ENCODE measurements at places on chromosomes 2 and 18.

DNA sequence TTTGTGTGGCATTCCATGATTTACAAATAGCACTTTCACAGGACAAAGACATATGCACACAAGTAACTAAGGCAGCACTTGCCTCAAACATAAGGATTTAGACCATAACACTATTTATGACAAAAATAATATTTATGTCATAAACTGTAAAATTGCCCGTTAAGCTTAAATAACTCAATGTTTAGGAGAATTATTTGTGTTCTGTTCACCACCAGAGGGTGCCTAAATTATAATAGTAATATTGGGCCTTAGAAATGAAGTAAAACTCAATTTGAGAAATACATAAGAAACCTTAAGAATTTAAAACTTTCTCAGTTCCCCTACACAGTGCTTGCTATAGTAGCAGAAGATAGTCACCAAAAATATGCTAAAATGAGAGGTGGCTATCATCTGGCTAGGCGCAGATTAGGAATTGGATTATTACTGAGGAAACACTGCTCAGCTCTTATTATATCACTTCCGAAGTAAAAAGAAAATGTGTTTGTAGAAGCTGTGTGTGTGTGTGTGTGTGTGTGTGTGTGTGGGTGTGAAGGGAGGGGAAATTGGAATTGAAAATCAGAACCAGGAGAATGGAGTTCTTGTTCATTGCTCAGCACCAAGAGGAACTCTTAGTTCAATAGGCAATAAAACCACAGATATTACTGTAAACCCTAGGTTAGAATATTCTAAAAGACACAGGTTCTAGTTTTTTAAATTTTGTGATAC is 4.9 kb upstream of the CHN1 start:
- H3K36me3 ChIP-seq: 0 out of 3 replicates have a peak, but pooled peaks cover 3% of the 10 kb centered on the region
- no peak overlapping the region for H3K27ac ChIP-seq
- no peaks in the 10 kb centered on the region for H3K4me1 ChIP-seq
- no peak for DNase-seq
- H3K4me3 ChIP-seq: no peak overlapping the region
- H3K27me3 ChIP-seq: no peaks in the 10 kb centered on the region

GRCh38 chr2:219844401-219845091 is 217.1 kb downstream of the SLC4A3 start:
- no peaks in the 10 kb centered on the region for H3K27me3 ChIP-seq
- DNase-seq: no peak
- H3K27ac ChIP-seq: no peak overlapping the region
- no peaks in the 10 kb centered on the region for H3K36me3 ChIP-seq

DNA sequence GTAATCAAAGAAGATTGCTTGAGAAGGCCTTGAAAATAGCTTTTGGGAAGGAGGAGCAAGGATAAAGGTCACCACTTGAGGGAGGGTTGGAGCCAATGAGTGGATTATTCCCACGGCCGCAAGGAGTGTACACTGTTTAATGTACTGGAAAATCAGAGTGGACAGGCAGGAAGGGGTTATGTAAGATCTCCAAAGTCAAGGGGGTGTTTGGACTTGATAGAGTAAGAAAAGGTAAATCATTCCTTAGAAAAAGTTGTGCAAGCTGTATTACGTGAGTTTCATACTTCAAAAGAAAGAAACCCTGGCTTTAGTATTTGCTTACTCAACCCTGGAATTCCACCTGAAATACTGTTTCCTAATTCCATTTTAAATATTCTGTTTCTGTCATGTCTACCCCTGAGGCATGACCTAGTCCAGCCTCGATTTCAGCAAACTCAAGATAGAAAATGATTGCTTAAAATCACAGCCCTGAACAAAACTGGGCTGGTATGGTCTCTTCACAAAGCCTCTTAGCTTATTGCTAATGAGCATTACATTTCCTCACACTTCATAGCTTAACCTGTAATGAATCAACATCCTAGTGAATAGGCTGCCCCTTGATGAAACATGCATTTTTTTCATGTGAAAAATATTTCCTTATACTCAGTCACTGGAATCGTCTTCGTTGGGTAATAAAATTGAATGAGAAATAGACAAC is 1.1 kb downstream of the MREG start:
- H3K36me3 ChIP-seq: peaks cover 9% of the 10 kb centered on the region
- H3K4me3 ChIP-seq: peak overlapping the region; percentile 89
- H3K27me3 ChIP-seq: no peaks in the 10 kb centered on the region
- no peak overlapping the region for H3K27ac ChIP-seq

- H3K4me3 ChIP-seq: no peak overlapping the region
- peaks cover 44% of the 10 kb centered on the region for H3K36me3 ChIP-seq
- no peak for DNase-seq
- H3K27ac ChIP-seq: no peak overlapping the region
Observed at GRCh38 chr2:25939257-25939668, 43.0 kb downstream of the KIF3C start.

GRCh38 chr18:22297008-22297407 is 120.7 kb downstream of the CTAGE1 start:
- DNase-seq: no peak
- no peaks in the 10 kb centered on the region for H3K4me1 ChIP-seq
- no peaks in the 10 kb centered on the region for H3K27me3 ChIP-seq
- H3K36me3 ChIP-seq: no peaks in the 10 kb centered on the region
- no peak overlapping the region for H3K27ac ChIP-seq

DNA sequence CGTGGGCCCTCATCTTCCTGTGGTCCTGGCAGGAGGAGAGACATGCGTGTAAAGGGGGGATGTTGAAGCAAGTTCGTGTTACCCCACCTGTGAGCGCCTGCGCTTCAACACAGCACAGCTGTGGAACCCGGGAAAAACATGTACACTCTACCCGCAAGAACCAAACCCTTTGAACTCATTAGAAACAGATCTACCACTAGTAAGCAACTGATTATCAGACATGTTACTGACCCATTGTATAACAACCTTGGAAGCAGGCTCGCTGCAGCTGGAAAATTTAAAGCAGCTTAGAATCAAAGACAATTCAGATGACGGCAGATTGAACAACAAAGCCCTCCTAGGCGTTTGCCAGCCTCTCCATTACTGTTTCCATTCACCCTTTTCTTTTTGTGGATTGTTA is 771.7 kb upstream of the SALL3 start:
- no peak overlapping the region for H3K27ac ChIP-seq
- H3K4me1 ChIP-seq: 0 out of 2 replicates have a peak, but pooled peaks cover 3% of the 10 kb centered on the region
- H3K4me3 ChIP-seq: no peak overlapping the region

GRCh38 chr2:218430721-218431120 is 11.8 kb downstream of the VIL1 start:
- H3K4me3 ChIP-seq: no peak overlapping the region
- peaks cover 4% of the 10 kb centered on the region for H3K36me3 ChIP-seq
- no peaks in the 10 kb centered on the region for H3K4me1 ChIP-seq
- DNase-seq: no peak
- no peaks in the 10 kb centered on the region for H3K27me3 ChIP-seq
- H3K27ac ChIP-seq: no peak overlapping the region

- H3K4me3 ChIP-seq: no peak overlapping the region
- DNase-seq: no peak
- H3K4me1 ChIP-seq: no peaks in the 10 kb centered on the region
- H3K27ac ChIP-seq: no peak overlapping the region
Observed at GRCh38 chr18:74832999-74833398, 235.3 kb downstream of the ZNF407 start.
